ENCODE measurements at places on chromosomes 2 and 18. TPM values are rescaled to one million over a fixed set of nuclear protein-coding genes. Genes with fewer than 3 reads are reported as not detected.

DNA sequence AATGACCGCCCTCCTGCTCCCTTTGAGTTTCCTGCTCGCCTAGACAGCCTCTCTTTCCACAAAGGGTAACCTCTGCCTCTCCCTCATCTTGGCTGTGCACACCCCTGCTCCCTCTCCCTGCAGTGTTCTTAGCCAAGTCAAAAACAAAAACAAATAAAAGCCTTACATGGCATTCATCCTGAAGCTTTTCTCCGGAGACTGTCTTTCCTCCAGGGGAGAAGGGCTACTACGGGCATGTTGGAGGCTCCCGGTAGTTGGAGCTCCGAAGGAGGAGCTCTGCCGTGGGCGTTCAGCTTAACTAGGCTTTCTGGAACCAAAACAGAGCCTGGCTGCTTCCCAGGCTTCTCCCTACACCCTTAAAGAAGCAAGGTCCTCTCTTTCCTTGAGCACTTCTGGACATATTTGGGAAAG is 104.2 kb downstream of the TPGS2 start:
- no peaks in the 10 kb centered on the region for H3K36me3 ChIP-seq
- H3K27ac ChIP-seq: no peak overlapping the region
- H3K27me3 ChIP-seq: no peaks in the 10 kb centered on the region
- DNase-seq: no peak
- H3K4me1 ChIP-seq: peaks cover 15% of the 10 kb centered on the region
- H3K4me3 ChIP-seq: no peak overlapping the region

GRCh38 chr2:19139386-19139785 is 219.0 kb downstream of the OSR1 start:
- H3K27me3 ChIP-seq: no peaks in the 10 kb centered on the region
- no peak for DNase-seq
- no peak overlapping the region for H3K27ac ChIP-seq
- peaks cover 27% of the 10 kb centered on the region for H3K4me1 ChIP-seq

DNA sequence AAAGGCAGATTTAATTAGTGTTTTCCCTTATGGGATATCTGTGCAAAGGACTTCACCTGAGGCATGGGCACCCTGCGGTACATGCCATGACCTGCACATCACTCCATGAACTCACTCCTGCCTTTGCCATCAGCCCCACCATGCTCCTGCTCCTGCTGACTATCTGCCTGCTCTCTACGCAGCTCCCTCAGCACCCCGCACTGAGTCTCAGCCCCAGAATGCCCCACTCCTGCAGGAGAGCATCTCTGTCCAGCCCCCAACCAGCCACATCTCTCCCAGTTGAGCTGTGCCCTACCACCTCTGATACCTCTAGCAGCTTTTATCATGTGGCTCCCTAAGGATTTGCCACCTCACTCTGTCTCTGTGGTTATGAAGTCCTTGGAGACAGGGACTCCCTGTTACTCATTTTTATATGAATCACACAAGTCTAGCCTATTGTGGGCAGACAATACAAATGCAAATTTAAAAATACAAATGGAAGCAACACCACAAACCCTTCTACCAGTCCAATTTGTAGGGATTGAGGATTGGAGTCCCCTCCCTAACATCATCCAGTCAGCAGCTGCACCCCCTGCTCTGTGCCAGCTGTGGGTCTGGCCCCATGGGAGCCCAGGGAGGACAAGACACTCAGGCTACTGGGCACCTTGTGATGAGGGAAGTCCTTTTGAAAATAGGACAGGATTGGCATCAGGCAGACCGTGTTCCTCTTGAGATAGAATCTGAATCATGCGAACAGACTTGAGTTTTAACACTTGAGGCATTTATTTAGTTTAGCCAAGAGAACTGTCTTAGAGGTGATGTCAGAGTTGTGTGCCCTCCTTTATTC is 689.6 kb upstream of the HS6ST1 start:
- peaks cover 3% of the 10 kb centered on the region for H3K27me3 ChIP-seq
- H3K4me3 ChIP-seq: no peak overlapping the region
- DNase-seq: no peak
- no peaks in the 10 kb centered on the region for H3K4me1 ChIP-seq
- no peaks in the 10 kb centered on the region for H3K36me3 ChIP-seq

DNA sequence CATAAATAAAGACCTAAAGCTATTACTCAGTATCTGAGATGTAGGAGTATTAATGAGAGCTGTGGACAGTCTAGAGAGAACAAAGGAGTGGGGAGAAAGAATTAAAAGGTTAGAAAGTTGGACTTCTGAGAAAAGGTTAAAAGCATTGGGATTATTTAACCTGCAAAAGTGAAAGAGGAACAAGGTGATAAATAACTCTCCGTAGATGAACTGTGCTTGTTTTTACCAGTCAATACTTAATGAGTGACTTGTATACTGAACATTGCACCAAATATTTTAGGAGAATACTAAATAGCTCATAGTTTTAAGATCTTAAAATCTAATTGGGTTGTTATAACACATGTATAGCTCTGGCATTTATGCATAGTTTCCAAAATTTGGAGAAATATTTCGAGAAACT is 137.5 kb downstream of the GPD2 start:
- peaks cover 9% of the 10 kb centered on the region for H3K36me3 ChIP-seq
- H3K4me3 ChIP-seq: no peak overlapping the region
- H3K27me3 ChIP-seq: no peaks in the 10 kb centered on the region
- no peak for DNase-seq

CAMKMT gene
- 21.3 TPM for total RNA-seq

DNA sequence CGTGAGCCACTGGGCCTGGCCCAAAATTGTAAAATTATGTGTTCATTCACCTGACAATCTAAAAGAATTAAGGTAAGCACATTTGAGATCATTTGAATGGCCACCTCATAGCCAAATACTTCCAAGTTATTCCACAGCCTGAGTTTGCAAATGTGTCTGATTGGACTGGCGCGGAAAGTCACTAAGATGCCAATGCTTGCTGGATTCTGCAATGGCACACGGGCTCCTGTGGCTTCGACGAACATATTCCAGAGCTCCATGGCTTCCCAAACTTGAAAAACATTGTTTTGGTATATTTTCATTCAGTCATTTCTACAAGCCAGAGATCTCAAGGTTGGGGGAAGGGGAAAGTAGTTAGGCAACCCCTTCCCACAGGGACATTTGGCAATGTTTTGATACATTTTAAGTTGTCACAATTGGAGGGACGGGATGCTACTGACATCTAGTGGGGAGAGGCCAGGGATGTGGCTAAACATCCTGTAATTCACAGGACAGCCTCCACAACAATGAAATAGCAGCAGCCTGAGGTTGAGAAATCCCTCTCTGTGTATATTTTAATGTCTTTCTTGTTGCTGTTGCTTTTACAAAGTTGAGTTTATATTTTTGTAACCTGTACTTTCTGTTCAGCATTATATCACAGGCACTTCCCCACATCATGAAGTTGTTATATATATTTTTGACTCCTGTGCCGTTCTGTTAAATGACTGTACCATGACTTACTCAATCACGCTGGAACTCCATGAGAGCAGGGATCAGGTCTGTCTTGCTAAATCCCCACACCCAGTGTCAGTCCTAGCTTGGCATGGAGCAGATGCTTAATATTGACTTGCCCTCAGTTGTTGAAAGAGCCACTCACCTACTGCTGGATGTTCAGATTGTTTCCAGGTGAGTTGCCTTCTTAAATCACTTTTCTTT is 56.9 kb downstream of the COL4A4 start:
- H3K4me3 ChIP-seq: no peak overlapping the region
- no peaks in the 10 kb centered on the region for H3K27me3 ChIP-seq
- DNase-seq: peak; percentile 69

FAM110C gene
- total RNA-seq: 7.7 TPM

PASK gene
- total RNA-seq: 80.9 TPM

RAB17 gene
- 140 TPM for total RNA-seq

SCG2 gene
- 0.07 TPM for total RNA-seq

DNA sequence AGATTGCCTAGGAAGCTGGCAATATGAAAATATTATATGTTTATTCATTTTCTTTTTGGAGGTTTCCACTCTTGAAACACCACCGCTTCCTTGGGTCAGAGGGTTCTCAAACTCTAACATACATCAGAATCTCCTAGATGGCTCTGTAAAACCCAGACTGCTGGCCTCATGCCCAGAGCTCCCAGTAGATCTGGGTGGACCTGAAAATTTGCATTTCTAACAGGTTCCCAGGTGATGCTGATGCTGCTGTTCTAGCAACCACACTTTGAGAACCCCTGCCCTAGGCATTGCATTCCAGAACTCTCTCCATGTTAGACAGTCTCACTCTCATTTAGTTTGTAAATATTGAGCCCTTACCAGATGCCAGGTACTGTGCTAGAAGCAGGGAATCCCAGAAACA is 139.4 kb downstream of the FAM210A start:
- no peaks in the 10 kb centered on the region for H3K4me1 ChIP-seq
- no peak overlapping the region for H3K27ac ChIP-seq
- no peak overlapping the region for H3K4me3 ChIP-seq
- no peaks in the 10 kb centered on the region for H3K36me3 ChIP-seq

DNA sequence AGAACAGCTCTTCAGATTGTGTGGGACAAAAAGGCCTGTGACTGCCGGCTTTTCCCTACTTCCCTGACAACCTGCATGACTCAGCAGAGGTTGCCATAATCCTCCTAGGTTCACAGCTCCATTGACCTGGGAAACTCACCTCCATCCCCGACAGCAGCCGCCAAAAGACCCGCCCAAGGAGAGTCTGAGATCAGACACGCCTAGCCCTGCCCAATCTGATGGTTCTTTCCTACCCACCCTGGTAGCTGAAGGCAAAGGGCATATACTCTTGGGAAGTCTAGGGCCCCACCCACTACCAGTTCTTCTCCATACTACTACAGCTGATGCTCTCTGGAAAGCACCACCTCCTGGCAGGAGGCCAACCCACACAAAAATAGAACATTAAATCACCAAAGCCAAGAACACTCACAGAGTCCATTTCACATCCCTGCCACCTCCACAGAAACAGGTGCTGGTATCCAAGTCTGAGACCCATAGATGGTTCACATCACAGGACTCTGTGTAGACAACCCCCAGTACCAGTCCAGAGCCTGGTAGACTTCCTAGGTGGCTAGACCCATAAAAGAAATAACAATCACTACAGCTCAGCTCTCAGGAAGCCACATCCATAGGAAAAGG is 140.6 kb downstream of the NETO1 start:
- H3K36me3 ChIP-seq: no peaks in the 10 kb centered on the region
- peaks cover 5% of the 10 kb centered on the region for H3K4me1 ChIP-seq
- no peak overlapping the region for H3K27ac ChIP-seq
- H3K4me3 ChIP-seq: no peak overlapping the region
- DNase-seq: no peak
- no peaks in the 10 kb centered on the region for H3K27me3 ChIP-seq

DNA sequence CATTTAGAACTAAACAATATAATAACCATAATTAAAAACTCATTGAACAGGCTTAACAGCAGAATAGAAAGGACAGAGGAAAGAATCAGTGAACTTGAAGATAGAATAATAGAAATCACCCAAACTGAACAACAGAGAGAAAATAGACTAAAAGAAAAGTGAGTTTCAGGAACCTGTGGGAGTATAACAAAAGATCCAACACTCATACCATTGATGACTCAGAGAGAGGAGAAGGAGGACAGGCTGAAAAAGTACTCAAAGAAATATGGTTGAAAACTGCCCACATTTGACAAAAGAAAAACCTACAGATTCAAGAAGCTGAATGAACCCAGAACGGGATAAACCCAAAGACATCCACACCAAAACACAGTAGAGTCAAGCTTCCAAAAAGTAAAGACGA is 54.2 kb upstream of the FMNL2 start:
- no peak overlapping the region for H3K4me3 ChIP-seq
- no peaks in the 10 kb centered on the region for H3K4me1 ChIP-seq
- no peak for DNase-seq
- peaks cover 6% of the 10 kb centered on the region for H3K27me3 ChIP-seq
- H3K36me3 ChIP-seq: peaks cover 20% of the 10 kb centered on the region
- no peak overlapping the region for H3K27ac ChIP-seq

ZAP70 gene
- 0.64 TPM for total RNA-seq

- no peaks in the 10 kb centered on the region for H3K27me3 ChIP-seq
- no peak overlapping the region for H3K27ac ChIP-seq
- no peak overlapping the region for H3K4me3 ChIP-seq
- H3K4me1 ChIP-seq: no peaks in the 10 kb centered on the region
- no peak for DNase-seq
Measured at GRCh38 chr2:63364866-63365265, 223.4 kb downstream of the WDPCP start.

DNA sequence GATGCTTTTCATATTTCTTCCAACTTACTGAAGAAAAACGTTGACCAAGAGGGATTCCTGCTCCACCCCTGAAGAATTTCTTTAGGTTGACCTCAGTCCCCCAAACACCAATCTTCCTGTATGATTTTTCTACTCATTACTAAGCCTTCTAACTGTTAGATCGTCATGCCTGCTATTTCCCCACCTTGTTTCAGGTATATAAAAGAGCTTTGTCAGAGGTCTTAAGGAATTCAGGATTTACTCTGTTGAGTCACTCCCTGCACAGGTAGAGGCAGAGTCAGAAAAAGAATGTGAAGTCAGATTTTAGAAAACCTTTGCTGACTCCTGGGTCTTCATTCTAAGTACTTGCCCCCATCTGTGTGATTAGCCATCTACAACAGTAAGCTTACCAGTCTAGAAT is 83.8 kb upstream of the NOSTRIN start:
- DNase-seq: no peak
- no peak overlapping the region for H3K27ac ChIP-seq
- no peaks in the 10 kb centered on the region for H3K4me1 ChIP-seq
- no peak overlapping the region for H3K4me3 ChIP-seq
- H3K27me3 ChIP-seq: no peaks in the 10 kb centered on the region
- peaks cover 6% of the 10 kb centered on the region for H3K36me3 ChIP-seq

GRCh38 chr2:95330794-95331338 is 33.7 kb downstream of the KCNIP3 start:
- H3K4me3 ChIP-seq: no peak overlapping the region
- DNase-seq: no peak
- peak overlapping the region; percentile 10 for H3K27ac ChIP-seq
- H3K4me1 ChIP-seq: 0 out of 2 replicates have a peak, but pooled peaks cover 2% of the 10 kb centered on the region
- H3K36me3 ChIP-seq: no peaks in the 10 kb centered on the region
- no peaks in the 10 kb centered on the region for H3K27me3 ChIP-seq

- no peak overlapping the region for H3K27ac ChIP-seq
- no peaks in the 10 kb centered on the region for H3K4me1 ChIP-seq
- no peaks in the 10 kb centered on the region for H3K27me3 ChIP-seq
- H3K36me3 ChIP-seq: no peaks in the 10 kb centered on the region
- no peak for DNase-seq
Measured at GRCh38 chr2:46798041-46798440, 117.6 kb downstream of the MCFD2 start.

- H3K4me3 ChIP-seq: no peak overlapping the region
- peaks cover 19% of the 10 kb centered on the region for H3K36me3 ChIP-seq
- H3K27ac ChIP-seq: no peak overlapping the region
- no peak for DNase-seq
Measured at GRCh38 chr18:27746241-27746640, 430.7 kb downstream of the CDH2 start.

Data from WTC11 (cell line).